Activated CD8-positive, alpha-beta memory T cell treated with anti-CD3 and anti-CD28 coated beads for 1 hour (primary cell): ENCODE measurements at places on chromosomes 4 and X.

DNA sequence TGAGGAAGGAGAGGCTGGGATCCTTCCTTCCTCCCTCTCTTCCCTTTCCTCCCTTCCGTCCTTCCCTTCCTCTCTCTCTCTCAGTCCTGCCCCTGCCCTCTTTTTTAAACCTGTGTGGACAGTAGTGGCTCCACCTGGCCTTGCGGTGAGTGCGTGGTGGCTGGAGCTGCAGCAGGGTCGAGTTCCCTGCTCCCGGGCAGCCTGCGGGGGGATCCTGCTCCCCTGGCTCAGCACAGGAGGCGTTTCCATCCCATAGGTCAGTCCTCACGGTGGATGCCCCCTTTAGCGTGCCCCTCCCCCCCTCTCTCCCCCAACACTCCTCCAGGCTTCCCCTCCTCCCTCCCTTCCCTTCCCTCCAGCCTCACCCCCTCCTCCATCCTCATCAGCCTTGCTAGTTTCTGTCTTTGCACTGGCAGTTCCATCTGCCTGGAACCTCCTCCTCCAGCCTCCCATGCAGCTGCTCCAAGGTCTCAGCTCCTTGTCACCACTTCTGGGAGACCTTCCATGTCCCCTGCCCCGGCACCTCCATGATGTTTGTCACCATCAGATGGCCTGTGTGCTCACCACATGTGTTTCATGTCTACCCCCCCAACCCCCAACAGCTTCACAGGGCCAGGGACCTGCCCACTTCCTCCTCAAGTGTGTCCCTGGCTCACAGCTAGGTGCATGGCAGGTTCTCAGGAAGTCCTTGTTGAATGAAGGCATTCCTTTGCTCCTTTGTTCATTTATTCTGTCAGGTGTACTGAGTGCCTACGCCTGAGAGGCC lies 68.4 kb downstream of the PSAPL1 start:
- DNase-seq, result no peak

- DNase-seq, result no peak
Measured at GRCh38 chrX:2781698-2782097, 29.9 kb downstream of the XG start.

DNA sequence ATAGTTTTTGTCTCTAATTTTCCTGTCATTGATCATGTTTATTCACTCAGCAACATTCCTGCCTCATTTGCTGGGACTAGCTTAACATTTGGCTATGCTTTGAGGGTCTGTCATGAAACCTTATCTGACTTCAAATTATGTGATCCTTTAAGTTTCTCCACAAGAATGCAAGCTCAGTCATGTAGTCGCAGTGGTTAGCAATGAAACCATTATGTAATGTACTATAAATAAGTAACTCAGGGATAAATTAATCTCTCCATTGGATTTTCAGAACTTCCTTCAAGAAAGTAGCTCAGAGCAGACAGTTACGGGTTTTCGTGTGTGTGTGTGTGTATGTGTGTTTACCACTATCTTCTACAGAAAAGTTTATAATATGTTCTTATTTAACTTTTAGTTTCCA lies 993.6 kb downstream of the ADGRL3 start:
- no peak for DNase-seq

- no peak for DNase-seq
Measured at GRCh38 chr4:145295547-145295946, 115.2 kb upstream of the OTUD4 start.

DNA sequence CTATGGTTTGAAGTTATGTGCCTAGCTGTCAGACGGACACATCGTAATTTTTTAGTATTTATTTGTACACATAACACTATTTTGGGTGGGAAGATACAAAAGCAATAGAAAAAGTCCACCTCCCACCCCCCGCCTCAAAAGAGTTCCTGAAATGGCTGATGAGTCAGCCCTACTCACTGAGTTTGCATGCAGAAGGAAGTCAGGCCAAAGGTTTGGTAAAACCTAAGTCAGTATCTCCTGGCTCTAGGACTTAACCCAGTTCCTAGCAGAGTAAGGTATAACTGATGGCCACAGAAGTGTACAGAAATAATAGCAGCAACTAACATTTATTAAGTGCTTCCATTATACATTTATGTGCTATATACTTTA lies 2.9 kb upstream of the KLHL2 start:
- DNase-seq, result no peak

DNA sequence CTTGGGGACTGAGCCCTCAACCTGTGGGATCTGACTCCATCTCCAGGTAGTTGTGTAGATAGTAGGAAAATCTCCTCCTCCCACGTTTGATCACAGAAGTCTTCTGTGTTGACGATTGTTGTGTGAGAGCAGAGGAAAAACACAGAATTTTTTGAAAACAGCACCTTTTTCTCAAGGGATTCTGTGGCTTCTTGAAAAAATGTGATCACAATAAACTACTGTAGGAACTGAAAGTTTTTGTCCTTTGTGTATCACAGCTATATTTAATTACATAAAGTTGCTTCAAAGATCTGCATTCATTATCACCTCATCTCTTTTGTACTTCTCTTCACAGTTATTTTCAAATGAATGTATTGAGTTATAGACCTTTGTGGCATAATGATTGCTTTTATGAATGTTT lies 85.1 kb downstream of the AFF1 start:
- no peak for DNase-seq

- DNase-seq, result no peak
Measured at GRCh38 chr4:110154582-110154981, 43.8 kb downstream of the ELOVL6 start.

GRCh38 chrX:11702420-11702819 lies 36.7 kb upstream of the ARHGAP6 start:
- DNase-seq, result no peak

- no peak for DNase-seq
Measured at GRCh38 chrX:71991164-71991563, 80.5 kb downstream of the NHSL2 start.

GRCh38 chrX:69218407-69218997 lies 53.2 kb upstream of the PJA1 start:
- DNase-seq, result no peak

GRCh38 chr4:151854731-151855130 lies 93.9 kb upstream of the GATB start:
- no peak for DNase-seq

GRCh38 chrX:95703696-95704095 lies 980.9 kb upstream of the DIAPH2 start:
- DNase-seq, result no peak

DNA sequence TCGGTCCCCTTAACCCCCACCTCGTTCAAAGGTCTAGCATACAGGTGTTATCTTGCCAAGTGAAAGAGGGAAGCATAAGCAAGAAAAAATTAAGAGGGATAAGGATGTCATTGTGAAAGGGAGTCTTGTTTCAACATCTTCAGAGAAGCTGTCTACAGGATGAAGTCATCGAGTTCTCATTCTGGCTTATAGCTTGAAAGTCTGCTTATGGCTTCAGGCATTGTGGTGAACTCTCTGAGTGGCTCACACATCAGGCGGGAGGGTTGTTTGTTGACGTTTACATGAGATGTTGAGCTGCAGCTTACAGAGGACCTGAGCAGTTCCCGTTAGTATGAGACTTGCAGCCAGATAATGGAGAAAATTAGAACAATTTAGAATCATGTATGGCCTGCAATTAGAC lies 16.6 kb downstream of the MAGEA9B start:
- no peak for DNase-seq

GRCh38 chr4:121228848-121229247 lies 64.7 kb upstream of the TNIP3 start:
- DNase-seq, result no peak

DNA sequence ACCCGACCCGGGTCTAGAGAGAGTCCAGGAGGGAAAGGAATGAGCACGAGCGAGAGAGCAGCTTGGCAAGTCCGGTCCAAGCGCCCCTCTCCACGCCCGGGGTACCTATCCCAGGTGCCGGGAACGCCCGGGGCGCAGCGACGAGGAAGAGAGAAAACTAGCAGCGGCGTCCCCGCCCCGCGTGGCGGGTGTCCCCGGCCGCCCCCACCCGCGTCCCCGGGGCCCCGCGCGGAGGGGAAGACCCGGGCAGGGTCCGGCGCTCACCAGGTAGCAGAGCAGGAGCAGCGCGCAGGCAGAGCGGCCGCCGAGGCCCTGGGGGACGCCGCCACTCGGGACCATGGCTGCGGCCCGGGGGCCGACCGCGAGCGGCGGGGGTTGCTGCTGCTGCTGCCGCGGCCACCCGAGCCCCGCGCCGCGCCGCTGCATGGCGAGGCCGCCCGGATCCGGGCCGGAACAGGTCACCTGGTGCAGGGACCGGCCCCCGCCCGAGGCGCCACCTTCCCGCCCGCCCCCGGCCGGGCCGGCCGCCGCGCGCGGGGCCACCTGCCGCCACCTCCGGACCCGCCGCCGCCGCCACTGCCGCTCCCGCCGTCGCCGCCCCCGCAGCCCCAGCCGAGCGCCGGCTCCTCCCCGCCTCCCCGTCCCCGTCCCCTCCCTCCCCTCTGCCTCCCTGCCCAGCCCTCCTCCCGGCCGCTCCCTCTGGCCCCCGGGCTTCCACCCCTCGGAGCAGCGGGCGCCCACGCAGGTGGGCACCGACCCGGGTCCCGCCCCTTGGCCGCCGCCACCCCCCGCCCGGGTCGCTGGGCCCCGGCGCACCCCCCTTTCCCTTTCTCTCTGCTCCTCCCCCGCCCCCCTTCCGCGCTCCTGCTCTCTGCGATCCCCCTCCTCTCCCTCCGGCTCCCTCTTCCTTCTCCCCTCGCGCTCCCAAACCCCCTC lies at the start of gene SEL1L3:
Gene SEL1L3 (minus strand): TSS at position 578 of the 936 bp plus-strand sequence. CDS start 152 bp downstream, at position 426.
- no peak for DNase-seq

- no peak for DNase-seq
Measured at GRCh38 chr4:37748485-37748884, 62.3 kb upstream of the RELL1 start.

- DNase-seq, result no peak
Measured at GRCh38 chr4:70874268-70875156, 27.7 kb upstream of the MOB1B start.

DNA sequence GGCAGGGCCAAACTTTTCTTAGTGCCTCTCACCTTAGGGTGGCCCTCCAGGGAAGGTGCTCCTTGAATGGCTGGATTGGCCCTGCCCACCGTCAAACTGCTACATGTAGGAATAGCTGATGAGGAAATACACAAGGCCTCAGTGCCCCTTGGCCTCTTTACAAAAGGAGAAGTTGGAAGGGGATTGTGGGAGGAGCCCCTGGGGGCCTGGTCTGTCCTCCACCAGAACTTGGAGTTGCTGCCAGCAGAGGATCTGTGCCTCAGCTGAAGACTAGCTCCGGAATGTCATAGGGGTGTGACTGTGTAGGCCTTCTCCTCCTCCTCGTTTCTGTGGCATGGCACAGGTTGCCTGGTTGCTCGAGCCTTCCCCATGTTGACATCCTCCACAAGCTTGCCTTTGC lies 142.7 kb downstream of the AMMECR1 start:
- DNase-seq, result no peak

DNA sequence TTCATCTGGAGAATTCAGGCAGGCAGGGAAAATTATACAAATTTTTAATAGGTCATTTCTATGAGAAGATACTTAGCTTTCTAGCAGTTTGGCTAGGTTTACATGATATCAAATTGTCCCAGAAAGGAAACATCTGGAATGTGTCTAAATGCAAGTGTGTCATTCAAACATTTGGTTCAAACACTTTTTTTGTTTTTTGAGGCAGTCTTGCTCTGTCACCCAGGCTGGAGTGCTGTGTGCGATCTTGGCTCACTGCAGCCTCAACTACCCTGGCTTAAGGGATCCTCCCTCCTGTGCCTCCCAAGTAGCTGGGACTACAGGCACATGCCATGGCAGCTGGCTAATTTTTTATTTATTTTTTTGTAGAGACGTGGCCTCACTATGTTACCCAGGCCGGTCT lies 31.6 kb downstream of the SPARCL1 start:
- no peak for DNase-seq

DNA sequence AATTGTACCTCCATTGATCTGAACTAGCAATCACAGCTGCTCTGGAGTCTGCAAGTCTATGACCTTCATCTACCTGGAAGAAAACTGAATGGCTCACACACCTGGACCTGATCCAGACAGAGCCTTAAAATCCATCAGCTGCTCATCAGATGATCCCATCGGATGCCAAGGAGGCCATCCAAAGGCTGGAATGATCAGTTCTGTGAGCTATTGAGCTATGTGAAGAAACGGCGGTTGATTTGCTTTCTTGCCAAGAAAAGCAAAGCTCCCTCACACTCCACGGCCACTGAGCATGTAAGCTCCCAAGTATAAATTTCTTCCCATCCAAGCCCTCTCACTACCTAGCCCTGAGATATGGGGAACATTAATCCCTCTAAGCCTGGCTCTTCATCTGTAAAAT lies 63.1 kb downstream of the RELL1 start:
- DNase-seq, result no peak

DNA sequence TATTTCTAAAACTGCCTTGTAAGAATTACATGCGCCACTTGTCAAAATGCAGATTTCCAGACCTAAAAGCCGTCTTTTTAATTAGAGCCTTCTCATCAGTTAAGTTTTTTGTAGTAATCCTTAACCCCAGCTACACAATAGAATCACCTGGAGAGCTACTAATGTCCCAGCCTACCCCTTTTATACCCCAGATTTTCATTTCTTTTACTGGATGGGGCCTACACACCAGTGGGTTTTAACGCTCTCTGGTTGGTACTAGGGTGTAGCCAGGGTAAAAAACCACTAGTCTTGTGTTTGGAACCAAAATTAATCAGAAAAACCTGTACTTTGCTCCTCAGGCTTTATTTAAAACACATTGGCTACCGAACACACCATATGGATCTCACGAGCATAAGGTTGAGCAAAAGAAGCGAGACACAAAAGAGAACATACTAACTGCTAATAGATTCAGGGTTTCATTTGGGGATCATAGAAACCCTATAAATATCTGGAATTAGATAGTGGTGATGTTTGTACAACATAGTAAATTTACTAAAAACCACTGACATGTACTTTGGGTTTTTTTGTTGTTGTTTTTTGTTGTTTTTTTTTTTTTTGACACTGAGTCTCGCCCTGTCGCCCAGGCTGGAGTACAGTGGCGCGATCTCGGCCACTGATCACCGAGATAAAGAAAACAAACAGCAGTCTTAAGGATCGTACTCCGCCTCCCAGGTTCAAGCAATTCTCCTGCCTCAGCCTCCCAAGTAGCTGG lies 30.6 kb downstream of the BBS12 start:
- no peak for DNase-seq

DNA sequence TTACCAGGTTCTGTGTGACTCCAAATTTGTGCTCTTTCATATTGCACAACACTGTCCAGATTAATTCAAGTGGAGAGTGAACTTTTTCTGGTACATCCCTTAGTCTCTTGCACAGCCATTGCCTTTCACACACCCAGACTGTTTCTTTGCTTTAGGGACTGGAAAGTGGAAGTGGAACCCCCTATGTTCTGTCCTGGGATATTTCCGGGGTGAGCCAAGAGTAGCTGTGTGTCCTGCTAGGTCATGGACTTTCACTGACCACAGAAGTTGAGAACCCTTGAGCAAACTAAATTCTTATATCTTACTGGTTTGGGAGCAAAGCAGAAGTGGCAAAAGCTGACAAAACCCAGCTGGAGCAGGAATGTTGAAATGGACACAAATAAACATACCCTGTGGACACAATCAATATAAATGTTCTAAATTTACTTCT lies 10.3 kb upstream of the VSIG4 start:
- no peak for DNase-seq

- no peak for DNase-seq
Measured at GRCh38 chrX:97619499-97619898, 735.8 kb downstream of the RPA4 start.

GRCh38 chr4:15945516-15945915 lies 7.0 kb upstream of the FGFBP1 start:
- no peak for DNase-seq

- no peak for DNase-seq
Measured at GRCh38 chrX:135984791-135985156, 461 bp upstream of the SLC9A6 start.

- DNase-seq, result peak; percentile 41
Measured at GRCh38 chrX:19372170-19372546, 28.4 kb downstream of the PDHA1 start.
